C1 segment of cervical spinal cord (tissue), 14 donors: ENCODE measurements at places on chromosomes 2 and 18.

DNA sequence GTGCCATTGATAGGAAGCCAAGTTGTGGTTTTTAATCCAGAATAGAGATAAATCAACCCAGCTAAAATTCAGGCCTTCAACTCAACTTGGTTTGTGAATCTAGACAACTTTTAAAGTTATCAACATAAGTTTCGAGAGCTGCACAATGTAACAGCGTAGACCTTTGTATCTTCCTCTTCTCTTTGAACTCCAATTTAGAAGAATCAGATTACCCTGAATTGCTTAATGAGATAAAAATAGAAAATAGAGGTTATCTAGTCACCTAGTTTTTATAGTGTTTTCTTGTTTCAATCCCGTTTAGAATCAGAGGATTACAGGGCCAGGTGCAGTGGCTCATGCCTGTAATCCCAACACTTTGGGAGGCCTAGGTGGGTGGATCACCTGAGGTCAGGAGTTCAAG lies 12.3 kb downstream of the MOGAT1 start:
- no peak for DNase-seq

- DNase-seq, result no peak
These were observed 99.5 kb downstream of the RNF144A start for GRCh38 chr2:7016601-7017211.

DNA sequence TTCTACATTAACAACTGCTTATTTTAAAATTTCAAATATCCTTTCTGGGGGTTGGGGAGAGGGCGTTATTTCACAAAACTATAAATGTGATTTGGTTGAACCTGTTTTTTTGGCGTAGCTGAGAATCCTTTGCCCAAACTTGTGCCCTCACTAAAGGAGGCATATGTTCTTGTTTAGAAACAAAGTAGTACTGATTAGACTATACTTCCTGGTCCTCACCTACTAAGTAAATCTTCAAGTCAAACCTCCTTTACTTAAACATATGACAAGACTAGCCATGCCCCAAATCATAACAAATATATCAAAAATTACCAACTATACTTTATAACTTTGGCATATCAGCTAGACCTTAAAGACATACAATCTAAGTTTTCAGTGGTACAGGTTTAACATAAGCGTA lies 5.8 kb downstream of the EIF2AK3 start:
- DNase-seq, result no peak

DNA sequence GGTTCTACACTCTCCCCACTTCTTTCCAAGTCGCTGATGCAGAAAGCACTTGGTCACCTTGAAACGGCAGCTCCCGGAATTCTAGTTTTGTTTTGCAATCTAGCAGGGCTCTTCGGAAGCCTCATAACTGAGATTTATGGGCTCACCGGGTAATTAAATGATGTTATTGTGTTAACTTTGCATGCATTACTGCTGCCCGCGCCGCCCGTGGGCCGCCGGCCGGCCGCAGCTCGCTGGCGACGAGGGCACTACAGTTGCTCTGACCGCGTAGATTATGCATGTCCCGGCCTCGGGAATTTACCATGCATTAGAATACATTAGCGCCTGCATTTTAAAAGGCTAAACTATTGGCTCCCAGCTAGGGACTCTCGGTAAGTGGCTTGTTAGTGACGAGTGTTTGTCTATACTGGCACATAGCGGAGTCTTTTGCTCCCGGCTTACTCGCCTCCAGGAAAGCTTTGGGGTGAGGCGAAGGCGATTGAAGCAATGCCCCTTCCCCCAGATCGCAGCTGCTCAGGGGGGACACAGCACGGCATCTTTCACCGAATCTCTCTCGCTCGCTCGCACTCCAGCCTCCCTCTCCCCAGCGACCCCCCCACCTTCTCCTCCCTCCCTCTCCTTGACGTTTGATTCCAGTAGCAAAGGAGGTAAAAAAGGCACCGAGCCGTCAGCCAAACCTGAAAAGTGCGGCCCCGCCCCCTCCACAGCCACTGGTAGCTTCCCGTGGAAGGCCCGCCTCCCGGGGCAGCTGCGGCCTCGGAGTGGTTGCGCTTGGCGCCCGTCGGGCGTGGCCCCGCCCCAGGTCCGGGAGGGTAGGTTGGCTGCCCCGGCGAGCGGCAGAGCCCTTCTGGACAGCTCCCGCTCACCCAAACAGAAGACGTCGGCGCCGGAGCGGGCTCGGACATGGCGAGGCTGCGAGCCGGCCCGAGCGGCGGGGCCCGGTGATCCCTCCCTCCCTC lies at the start of gene ONECUT2:
Gene ONECUT2, plus strand, starts transcription at position 839 of the 959 bp plus-strand sequence. CDS start 343 bp downstream, outside the sequence.
- peak; percentile 69 for DNase-seq

DNA sequence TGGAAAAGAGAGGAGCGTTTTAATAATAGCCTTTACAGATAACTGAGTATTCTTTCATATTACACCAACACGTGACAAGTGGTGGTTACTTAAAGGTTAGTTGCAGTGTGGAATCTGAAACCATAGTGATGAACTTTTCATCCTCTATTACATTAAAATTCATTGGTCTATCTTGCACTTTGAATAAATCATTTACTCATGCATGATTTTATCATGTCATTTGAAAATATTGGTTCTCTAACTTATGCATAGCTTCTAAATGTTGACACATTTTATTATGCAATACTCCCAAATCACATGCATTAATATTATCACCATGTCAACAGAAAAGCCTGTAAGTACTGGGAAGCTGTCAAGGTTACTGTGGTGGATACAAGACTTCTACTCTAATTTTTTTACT lies 1432.2 kb downstream of the LRP1B start:
- no peak for DNase-seq

DNA sequence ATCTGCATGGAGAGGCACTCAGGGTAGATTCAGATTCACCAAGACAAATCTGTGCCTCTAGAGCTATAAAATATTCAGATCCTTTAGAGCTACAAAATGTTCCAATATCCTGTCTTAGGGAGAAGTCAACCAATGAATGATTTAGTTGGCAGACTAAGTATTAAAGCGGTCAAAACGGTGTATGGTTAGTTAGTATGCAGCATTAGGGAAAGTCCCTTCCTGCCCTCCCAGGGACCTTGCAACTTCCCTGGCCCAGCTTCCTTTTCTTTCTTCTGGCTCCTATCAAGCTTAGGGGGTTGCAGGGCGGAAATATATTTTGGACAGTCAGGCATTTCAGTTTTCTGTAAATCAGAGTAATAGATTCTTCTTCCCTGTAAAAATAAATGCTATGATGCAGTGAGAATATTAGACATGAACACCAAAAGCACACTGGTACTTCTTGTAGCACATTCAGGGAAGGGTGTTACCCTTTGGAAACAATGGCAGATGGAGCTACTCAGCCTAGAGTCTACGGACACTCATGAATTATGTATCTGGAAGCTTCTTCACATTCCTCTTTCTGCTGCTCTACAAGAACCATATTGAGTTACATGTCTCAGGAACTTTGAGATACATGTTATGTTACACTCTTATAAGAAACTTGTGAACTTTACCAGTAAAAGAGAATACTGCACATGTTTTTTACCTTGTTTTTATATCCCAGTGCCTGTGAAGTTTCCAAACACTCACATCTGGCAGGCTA lies 45.7 kb downstream of the CCDC93 start:
- no peak for DNase-seq

DNA sequence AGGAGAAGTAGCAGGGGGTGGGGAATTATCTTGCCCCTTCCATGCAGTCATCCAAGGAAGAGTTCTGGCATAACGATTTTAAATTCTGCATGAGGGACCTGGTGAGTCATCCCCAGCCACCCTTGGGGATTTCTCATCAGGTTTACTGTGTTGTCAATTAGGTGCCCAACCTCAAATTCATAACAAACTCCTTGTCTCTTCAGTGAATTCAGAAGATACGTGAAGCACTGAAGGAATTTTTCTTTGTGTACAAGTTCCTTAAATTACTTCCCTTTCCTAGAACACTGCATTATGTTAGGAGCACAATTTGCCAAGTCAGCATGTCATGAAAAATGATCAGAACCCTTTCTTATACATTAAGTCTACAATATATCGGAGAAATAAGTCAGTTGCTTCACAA lies 70.8 kb upstream of the NOSTRIN start:
- no peak for DNase-seq
